NCI-H146 (cell line): ENCODE measurements at places on chromosomes 7 and 10.

DNA sequence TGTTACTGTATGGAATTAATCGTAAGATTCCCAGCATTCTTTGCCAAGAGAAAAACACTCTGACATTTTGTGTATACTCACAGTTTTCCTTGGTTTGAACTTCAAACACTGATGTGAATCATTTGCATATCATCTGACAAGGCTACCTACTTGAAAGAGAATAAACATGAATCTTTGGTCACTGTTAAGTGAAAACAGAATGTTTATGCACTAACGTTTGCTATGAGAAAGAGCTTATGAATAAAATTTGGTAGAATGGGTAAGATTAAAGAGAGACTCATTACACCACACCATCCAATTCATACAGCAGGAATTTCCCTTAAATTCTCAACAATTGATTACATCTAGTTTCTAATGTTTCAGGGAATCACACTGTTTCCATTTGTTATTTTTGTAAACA, 46.6 kb downstream of the MACC1 start:
- DNase-seq = no peak

GRCh38 chr7:117041007-117041406, 87.7 kb downstream of the ST7 start:
- no peak for DNase-seq

- DNase-seq = no peak
These were observed 54.1 kb downstream of the CDK6 start for GRCh38 chr7:92782236-92782635.

GRCh38 chr7:142094861-142095260, 16.7 kb upstream of the MGAM2 start:
- no peak for DNase-seq

GRCh38 chr10:3668276-3668965, 116.6 kb downstream of the KLF6 start:
- no peak for DNase-seq

- no peak for DNase-seq
These were observed 56.5 kb upstream of the SP4 start for GRCh38 chr7:21371360-21371759.

DNA sequence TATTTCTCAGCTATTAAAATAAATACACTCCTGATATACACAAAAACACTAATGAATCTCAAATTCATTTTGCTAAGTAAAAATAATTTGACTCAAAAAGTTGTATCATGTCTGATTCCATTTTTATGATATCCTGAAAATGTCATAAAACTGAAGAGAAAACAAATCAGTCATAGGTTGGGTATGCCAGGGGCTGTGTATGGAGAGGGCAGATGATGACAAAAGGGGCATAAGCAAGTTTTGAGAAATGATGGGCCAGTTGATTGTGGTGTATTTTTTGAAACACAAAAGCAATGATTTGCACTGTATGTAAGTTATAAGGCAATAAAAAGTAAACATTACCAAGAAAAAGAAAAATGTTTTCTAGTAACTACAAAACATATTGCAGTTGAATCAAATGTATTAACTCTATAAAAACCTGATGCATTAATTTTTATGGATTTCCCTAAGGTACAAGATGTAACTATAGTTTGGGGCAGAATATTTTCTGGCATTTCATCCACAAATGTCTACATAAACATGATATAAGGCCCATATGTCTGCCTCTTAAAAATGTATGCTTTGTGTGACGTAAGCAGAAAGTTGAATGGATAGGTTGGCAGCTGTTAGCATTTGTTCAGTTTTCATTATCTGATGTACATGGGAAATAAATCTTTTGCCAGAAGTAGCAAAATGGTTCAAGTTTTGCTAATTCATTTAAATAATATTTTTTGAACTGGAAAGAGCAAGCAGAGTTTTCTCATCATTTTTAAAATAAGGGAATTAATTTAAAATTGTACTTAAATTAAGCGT, 35.1 kb upstream of the ING3 start:
- DNase-seq = no peak

GRCh38 chr7:34298492-34299013, 359.5 kb upstream of the NPSR1 start:
- DNase-seq = no peak

GRCh38 chr10:58932577-58933314, 243.7 kb upstream of the PHYHIPL start:
- no peak for DNase-seq

DNA sequence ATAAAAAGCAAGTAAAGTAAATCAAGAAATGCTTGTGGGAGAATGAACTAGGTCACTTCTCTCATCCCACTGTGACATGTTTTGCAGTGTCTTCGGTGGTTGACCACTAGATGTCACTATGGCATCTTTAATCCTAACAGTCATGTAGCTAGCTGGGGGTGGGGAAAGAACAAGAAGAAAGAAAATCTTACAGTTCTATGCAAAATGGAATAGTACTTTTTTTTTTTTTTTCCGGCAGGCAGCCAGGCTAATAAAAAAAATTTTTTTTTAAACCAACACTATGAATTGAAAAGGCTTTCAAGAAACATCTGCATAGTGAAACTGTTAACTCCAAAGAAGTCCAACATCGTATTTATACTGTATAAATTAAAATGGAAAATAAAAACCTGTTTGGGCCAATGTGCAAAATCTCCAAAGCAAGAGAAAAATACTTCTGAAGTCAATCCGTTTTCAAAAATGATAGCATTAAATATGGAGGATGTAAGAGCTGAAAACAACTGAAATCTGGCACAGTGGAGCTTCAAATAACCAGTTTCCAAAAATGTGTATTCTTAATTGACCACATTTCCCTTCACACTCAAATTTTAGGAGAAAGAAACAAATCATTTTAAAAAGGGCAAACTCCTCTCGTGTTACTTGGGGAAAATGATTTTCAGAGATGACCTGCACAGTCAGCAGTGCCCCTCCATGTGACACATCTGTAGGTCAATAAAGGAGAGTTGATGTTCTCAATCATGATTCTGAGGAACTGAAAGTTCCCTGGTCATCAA, 38.5 kb downstream of the CDK1 start:
- peak; percentile 75 for DNase-seq

GRCh38 chr7:21948887-21949540, 3.3 kb upstream of the CDCA7L start:
- no peak for DNase-seq

DNA sequence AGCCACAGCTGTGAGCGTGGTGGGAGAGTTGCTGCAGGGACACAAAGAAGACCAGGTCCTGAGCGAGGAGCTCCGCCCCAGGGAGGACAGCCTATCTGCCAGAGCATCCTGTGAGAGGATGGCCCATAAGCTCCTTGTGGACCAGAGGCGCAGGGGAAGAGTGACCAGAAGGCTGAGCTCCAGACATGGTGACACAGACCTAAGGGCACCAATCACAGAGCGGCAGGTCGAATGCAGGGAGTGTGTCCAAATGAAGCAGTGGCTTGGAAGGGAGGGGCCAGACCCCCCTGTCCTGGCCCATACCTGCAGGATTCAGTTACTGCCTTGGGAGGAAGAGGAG, 135.8 kb upstream of the TMEM72 start:
- no peak for DNase-seq
